ENCODE measurements at places on chromosomes 5 and 9.

- no peak for DNase-seq
Observed at GRCh38 chr5:111379391-111379816, 132.9 kb downstream of the STARD4 start.

DNA sequence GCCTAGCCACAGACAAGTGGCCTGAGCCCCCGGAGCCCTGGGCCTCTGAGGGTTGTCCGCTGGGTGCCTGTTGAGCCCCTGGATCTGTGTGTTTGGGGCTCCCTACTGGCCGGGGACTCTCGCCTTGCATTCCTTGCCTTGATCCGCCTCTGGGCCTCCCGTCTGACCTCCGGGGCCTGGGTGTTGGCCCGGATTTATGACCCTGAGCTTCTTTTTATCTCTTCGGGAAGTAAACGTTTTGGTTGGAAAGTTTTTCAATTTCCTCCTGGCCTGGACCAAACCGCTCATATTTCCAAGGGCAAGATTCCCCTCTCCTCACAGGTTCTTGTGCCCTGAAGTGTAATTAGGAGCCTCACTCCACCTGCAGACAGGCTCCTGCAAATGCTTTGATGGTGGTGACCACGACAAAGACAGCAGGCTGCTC lies 69.3 kb upstream of the EGFLAM start:
- DNase-seq: no peak

DNA sequence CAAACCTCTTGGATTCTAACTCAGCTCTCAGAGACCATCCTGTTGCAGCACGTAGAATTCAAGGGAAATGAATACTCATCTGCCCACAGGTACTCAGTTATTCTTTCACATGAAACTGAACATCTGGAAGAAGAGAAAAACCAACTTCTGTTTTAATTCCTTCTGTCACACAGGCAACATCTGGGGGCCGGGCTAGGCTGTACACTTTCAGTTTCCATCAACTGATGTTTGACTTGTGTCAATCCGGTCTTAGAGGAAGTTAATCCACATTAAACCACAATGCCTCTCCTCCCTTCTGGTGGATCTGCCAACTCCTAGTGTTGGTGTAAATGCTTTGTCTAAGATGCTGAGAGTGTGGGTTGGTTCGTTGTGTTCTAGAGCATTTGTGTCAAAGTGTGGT lies 17.6 kb downstream of the DMRT3 start:
- no peak for DNase-seq

DNA sequence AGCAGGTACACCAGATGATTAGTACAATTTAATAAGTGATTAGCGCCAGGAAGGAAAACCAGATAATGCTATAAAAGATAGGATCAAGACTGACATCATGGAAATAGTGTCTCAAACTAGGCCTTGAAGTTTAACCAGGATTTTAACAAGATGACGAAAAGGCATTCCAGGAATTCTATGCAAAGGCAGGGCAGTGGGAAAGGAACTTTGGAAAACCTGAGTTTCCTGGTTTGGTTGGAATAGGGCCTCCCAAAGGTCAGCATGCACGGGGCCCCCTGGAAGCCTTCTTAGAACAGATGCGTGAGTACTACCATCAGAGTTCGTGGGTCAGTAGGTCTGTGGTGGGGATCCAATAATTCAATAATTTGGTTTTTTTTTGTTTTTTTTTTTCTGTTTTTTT lies 935.2 kb upstream of the DMAC1 start:
- no peak for DNase-seq

GRCh38 chr9:95815133-95815532 lies 60.4 kb upstream of the ERCC6L2 start:
- peak; percentile 60 for DNase-seq

DNA sequence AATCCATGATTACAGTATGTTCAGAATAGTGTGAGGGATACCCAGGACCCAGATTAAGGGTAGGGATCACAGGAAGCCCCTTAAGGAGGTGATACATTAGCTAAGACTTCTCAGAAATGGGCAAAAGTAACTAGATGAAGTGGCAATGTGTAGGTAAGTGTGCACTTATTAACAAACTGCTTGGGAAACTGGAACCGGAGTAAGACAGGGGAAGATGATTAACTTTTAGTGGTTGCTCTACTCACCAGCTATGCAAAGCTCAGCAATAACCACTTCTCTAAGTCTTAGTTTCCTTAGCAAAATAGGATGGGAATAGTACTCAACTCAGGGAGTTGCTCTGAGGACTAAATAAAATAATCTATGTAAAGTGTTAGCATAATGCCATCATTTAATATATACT lies 182.2 kb downstream of the MCTP1 start:
- DNase-seq: no peak

DNA sequence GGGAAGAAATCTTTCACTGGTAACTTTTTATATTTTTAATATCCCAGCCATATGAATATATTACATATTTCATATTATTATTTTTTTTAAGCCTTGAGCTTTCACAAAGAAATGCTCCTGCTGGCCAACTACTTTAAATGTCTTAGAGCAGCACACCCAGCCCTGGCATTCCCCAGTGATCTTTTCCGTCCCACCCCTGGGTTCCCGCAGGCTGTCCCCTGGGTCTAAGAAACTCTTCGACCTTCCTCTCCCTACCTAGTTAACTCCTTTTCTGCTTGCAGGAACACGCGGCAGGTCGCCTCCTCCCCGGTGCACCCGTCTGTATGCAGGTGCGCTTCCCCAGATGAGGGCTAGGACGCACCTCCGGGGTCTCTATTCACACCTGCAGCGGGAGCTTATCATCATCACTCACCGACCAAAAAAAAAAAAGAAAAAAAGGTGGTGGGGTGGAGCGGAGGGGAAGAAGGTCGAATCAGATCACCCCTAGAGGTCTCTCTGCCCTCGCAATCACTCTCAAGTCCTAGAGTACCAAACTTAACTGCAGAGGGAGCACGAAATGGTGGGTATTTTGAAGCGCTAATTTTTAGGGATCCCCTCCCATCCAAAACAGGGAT lies 696 bp downstream of the ZFP62 start:
- DNase-seq: peak; percentile 27

DNA sequence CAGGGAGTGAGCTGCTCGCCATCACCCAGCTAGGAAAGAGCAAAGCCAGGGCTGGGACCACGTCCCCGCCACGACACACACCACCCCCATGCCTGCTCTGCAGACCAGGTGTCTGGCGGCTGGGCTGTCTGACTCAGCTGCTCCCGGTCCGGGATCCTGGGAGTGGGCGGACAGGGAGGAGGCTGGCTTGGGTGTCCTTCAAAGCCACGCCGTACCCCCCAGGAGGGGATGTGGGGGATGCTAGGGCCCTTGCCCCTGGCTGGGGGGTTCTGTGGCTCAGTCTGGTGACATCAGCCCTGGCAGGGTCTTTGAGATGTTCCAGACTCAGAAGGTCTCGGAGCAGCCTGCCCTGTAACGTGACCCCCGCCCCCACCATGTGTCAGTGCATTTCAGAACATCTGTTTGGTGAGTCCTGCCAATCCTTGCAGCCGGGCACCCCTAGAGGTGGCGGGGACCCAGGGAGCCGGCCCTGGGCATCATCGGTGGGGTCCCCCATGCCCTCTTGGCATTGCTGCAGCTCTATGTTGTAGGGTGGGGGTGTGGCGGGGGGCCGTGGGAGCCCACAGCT lies 62.3 kb downstream of the HMCN2 start:
- peak; percentile 23 for DNase-seq

- DNase-seq: peak; percentile 72
Observed at GRCh38 chr5:17019324-17019723, 83.2 kb upstream of the MYO10 start.

GRCh38 chr9:110777876-110778215 lies 109.3 kb downstream of the MUSK start:
- no peak for DNase-seq

DNA sequence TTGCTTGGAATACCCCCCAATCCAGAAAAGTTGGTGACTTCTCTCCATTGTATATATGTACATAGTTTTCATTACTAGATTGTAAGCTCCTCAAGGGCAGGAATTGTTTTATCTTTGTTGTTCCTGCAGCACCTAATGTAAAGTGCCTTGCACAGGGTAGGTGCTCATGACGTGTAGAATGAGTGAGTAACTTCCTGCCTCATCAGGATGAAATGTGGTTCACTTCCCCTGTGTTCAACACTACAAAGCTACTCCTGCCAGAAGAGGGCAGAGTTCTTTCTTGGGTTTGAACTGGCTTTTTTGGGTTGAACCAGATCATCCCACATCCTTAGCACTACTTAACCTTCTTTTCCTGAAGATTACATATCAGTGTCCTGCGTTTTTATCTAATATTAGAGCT lies 23.9 kb downstream of the GTF3C4 start:
- peak; percentile 24 for DNase-seq

DNA sequence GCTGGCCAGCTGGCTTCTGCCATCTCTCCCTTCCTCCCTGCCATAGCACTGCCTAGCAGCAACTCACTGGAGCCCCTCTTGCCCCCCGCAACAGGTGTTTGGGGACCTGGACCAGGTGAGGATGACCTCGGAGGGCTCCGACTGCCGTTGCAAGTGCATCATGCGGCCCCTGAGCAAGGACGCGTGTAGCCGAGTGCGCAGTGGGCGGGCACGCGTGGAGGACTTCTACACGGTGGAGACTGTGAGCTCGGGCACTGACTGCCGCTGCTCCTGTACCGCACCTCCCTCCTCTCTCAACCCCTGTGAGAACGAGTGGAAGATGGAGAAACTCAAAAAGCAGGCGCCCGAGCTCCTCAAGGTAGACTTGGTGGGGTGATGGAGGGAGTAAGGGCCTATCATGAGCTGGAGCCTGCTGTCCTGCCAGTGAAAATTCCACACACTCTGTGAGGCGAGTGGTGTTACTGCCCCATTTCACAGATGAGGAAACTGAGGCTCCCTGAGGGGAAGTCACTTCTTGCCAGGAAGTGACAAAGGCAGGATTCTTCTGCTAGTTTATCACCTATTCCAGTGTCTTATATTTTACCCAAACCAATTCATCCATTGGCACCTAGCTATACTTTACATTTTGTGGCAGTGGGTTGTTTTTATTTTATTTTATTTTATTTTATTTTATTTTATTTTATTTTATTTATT lies 10.1 kb downstream of the OLFML2A start:
- DNase-seq: no peak

DNA sequence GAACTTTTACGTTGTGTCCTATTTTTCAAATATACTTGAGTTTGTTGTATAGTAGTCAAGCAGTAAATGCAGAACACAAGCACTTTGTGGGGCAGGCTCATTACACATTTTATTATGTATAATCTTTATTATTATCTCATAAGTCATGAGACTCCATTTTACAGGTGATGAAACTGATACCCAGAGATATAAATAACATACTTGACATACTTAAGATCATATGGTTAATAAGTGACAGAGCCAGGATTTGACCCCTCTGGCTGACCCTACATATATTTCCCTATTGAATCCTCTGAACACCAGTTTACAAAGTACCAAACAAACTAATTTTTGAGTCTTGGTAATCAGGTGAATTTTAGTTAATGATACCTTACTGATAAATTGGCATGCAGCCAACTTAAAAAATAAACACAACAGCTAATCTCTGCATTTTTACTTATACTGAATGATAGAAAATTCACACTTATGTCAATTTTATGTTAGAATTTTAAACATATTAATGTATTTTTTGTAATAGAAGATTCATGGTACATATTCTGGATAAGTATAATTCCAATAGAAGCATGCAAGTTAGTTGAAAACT lies 305.0 kb upstream of the MEF2C start:
- DNase-seq: no peak

- DNase-seq: no peak
Observed at GRCh38 chr9:136544548-136544963, 1.3 kb downstream of the NOTCH1 start.

DNA sequence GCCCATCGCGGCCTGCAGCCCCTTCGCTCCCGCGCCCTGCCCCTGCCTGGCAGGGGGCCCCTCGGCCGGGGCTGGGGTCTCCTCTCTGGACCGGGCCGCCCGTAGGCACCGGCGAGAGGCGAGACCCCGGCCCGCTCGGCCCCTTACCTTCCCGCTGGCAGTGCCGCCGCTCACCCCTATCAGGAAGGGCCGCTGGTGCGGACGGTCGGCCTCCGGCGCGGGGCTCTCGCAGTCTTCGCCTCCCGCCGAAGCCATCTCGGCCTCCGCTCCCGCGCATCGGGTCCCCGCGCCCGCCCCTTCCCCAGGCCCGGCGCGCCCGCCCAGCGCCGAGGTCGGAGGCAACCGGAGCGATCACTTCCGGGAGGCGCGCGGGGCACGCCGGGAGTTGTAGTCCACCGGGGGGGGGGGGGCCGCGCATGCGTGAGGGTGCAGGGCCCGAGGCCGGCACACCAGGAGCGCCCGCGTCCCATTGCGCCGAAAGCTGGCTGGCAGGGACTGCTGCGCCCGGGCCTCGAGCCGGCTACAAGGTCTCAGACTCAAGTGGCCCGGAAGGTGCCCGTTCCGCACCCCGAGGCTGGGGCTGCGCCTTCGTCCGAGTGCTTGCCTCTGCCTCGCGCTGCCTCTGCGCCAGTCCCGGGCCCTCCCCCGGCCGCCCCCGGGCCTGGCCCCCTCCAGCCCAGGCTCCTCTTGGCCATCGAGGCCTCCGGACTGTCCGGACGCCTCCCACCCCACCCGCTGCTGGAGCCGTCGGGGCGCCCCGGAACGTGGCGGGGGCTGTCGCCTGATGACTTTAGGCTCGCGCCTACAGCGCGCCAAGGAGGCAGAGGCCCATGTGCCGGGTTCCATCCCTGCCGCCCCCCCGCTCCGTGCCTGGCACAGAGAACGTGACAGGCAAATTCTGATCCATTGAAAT lies at the start of gene UCK1:
Gene UCK1, minus strand, starts transcription at position 344 of the 913 bp plus-strand sequence. Its CDS starts 89 bp downstream, at position 255.
- DNase-seq: peak; percentile 79

GRCh38 chr9:83406921-83407320 lies 131.3 kb downstream of the FRMD3 start:
- no peak for DNase-seq

- DNase-seq: peak; percentile 89
Observed at GRCh38 chr5:122756264-122756911, 18.5 kb upstream of the SNX2 start.

DNA sequence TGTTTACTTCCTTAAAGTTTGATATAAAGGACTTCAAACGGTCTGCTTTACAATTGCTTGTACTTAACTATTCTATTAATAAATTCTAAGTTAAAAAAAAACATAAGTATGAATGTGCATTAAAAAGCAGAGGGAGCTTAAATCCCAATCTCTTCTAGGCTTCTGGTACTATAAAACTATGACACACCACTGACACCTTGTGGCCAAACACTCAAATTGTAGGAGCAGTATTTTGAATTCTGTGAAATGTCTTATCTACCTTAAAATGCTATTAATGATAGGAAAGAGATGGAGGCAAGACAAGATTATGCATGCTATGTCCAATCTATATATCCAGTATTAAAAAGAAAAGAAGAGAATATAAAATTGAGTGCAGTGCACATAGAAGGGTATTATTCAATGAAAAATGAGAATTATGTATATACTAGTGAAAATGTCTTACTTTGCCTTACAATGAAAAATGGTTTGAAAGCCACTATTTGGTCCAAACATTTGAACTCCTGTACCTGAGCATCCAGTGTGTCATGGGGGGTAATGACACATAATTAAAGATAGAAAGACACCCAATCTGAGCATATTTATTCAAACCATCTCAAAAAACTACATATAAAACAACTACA lies 87.6 kb downstream of the ERP44 start:
- DNase-seq: peak; percentile 42

DNA sequence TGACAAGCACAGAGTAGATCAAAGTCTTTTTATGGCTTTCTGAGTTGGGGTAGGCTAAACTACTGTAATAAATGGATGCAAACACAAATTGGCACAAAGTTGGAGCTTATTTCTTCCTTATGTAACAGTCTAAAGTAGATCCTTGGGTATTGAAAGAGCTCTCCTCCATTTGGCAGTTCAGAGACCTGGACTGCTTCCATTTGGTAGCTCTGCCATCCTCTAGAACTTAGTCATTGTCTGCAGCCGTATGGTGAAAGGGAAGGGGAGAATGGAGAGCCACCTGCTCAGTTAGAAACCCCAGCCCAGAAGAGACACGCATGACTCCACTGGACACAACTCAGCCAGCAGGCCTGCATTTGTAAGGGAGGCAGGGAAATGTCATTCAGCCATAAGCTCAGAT lies 345.0 kb downstream of the DMAC1 start:
- DNase-seq: no peak
